ENCODE measurements at places on chromosomes 11 and 22.

- DNase-seq = no peak
Observed at GRCh38 chr11:128519338-128519737, 68.0 kb downstream of the ETS1 start.

- DNase-seq = no peak
Observed at GRCh38 chr11:118102721-118103261, 16.0 kb upstream of the SMIM35 start.

DNA sequence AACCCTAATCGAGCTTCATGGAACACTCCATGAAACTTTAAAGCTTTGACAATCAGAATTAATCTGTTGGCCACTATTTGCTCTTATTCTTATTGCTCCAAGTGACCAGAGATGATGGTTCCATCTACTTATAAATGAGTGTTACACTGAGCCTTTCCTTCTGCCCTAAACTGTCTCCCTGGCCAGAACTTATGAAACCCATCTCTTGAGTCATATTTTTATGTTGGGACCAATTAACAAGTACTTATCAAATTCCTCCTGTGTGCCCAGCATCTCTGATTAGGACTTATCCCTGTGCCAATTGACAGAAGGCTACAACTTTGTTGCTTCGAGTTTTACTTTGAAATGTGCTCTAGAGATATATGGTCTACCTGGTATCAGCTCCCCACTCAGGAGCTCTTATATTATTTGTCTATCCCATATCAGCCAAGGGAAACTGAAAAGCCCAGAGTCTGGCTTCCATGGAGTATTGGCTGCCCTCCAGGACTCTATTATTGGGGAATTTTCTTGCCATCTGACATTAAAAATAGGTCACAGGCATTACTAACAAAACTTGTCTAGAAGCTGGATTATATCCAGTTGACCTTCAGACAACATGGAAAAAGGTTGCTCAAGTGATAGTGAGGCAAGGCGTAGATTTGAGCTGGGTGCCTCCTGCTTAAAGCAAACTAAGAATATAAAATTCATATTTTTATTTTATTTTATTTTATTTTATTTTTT is 8.8 kb downstream of the KREMEN1 start:
- DNase-seq = no peak

DNA sequence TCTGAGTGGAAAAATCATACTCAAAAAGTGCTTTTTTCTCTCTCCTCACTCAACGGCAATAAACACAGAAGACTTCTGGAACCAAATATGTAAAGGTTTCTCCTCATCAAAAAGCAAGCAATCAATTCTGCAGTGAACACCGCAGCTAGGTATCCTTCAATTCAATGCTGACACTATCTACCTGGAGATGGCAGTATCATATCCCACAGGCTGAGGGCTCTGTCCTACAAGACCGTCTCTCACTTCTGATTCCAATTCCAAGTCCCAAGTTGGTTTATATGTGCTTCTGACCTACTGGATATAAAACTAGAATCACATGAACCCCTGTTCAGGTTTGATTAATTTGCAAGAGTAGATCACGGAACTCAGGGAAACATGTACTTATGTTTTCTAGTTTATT is 59.7 kb upstream of the LUZP2 start:
- DNase-seq = no peak

DNA sequence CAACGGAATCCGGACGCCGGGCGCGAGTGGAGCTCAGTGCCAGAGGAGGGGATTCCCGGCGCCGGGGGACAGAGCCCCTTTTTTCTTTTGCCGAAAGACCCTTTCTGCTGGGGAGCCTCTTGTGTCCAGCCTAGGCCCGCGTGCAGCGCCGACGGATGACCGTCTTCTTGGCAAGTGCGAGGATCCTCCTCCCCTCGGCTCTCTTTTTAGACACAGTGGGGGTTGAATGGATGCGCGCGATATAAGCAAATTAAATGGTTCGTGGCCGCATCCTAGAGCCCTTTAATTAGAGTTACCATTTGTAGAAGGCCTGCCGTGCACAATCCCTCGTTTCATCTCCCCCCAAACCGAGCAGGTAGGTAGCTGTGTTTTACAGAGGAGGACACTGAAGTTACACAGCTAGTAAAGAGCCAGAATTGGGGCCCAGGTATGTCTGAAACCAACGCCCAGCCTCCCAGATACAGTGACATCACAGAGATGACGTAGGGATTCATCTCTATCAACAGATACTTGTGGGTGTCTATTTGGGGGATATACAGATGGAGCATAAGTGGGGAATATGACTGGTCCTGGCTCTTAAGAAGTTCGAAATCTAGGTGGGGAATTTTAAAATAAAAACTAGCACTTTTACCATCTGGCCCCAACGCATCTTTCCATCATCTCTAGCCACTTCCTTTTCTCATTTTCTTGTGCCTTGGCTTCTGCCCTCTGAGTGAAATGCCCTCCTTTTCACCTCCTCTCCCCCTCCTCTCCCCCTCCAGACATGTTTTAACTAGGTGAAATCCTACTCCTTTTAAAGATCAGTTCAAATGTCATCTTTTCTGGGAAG is 875 bp downstream of the TCP11L1 start:
- no peak for DNase-seq

GRCh38 chr22:41181349-41182241 is 23.5 kb upstream of the L3MBTL2 start:
- no peak for DNase-seq

GRCh38 chr11:27309046-27309445 is 54.0 kb downstream of the CCDC34 start:
- DNase-seq = no peak

DNA sequence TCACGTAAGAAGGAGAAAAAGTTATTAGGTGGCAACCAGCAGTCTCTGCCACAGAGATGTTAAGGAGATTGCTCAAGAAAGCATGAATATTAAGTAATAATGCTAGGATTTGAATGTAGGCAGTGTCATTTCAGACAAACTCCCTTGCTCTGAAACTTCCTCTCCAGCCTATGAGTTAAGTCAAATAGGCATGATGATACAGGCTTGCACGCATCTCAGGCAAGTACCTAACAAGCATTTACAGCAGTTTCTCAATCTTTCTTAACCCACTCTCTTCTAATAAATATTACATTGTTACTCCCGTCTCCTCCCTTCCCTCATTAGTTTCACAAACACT is 72.7 kb downstream of the RAB38 start:
- DNase-seq = no peak

DNA sequence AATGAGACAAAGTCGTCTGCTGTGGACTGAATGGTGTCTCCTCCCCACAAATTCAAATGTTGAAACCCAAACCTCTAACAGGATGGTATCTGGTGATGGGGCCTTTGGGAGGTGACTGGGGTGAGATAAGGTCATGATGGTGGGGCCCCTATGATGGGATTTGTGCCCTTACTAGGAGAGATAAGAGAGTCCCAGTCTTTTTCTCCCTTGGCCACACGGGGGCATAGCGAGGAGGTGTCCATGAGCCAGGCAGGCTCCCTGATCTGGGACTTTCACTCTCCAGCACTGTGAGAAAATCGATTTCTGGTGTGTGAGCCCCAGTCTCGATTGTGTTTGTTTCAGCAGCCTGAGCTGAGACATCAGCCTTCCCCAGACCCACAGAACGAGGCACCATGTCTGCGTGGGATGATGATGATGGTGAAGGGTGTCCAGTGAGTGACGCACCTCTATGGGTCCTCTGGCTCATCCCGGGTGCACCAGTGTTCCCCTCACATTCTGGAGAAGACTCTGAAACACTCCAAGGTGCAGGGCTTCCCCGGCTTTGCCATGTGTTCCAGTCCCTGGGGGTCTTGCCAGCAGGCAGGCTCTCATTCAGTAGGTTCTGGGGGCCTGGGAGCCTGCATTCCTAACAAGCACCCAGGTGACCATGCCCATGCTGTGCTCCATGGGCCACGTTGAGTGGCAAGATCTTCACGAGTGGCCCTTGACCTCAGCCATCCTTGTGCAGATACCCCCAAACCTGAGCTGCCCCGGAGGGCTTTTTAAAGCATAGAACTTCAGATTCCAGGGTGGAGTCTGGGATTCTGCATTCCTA is 363.0 kb downstream of the CTTN start:
- no peak for DNase-seq

GRCh38 chr22:42317008-42317407 is 46.6 kb upstream of the TCF20 start:
- no peak for DNase-seq

GRCh38 chr11:66388780-66389386 is 17.3 kb upstream of the SLC29A2 start:
- DNase-seq = peak; percentile 3

DNA sequence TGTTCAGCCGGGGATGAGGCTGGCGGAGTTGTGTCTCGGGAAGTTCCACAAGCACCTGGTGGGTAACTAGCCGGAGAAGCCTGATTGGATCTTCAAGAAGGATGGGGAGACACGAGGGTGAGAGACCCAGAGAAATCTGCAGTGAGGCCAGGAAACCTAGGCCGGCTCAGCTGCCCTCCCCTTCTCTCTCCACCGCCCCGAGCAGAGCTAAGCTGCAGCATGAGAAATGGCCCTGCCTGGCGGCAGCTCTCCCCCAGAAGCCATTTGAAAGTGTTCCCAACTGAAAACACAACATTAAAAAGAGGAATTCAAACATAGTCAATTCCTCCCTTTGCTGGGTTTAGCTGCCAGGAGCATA is 77.8 kb upstream of the SHISAL1 start:
- no peak for DNase-seq

GRCh38 chr11:128732471-128733277 is 38.8 kb downstream of the FLI1 start:
- no peak for DNase-seq

DNA sequence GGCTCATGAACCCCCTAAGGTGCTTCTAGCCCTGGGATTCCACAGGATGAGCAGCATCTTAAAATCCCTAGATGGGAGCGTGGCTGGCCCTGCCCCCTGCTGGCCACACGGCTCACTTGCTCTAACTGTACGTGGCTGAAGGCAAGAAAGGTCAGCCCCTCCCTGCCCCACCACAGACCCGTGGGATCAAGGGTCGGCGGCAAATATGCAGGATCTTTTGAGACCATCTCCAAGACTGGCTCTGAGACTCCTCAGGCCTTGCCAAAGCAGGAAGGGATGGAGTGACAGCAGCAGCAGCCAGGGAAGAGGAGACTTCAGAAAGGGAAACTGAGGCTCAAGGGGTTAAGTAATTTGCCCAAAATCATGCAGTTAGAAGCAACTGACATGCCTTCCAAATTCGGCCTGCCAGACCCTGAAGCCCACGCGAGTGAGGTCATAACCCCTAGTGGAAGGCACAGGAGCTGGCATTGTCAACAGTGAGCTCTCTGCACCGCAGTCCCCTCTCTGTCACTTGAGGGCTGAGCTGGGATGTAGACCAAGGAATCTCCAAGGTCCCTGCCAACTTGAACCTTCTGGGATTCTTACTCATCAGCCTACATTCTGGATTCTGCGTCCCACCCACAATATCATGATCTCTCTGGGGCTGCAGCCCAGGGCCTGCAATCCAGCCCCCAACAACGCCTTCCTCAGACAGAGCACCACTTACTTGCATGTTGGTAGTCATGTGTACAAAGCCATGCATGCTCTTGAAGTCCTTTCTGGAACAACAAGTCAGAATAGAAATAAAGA is 31.4 kb downstream of the CREB3L1 start:
- DNase-seq = no peak

DNA sequence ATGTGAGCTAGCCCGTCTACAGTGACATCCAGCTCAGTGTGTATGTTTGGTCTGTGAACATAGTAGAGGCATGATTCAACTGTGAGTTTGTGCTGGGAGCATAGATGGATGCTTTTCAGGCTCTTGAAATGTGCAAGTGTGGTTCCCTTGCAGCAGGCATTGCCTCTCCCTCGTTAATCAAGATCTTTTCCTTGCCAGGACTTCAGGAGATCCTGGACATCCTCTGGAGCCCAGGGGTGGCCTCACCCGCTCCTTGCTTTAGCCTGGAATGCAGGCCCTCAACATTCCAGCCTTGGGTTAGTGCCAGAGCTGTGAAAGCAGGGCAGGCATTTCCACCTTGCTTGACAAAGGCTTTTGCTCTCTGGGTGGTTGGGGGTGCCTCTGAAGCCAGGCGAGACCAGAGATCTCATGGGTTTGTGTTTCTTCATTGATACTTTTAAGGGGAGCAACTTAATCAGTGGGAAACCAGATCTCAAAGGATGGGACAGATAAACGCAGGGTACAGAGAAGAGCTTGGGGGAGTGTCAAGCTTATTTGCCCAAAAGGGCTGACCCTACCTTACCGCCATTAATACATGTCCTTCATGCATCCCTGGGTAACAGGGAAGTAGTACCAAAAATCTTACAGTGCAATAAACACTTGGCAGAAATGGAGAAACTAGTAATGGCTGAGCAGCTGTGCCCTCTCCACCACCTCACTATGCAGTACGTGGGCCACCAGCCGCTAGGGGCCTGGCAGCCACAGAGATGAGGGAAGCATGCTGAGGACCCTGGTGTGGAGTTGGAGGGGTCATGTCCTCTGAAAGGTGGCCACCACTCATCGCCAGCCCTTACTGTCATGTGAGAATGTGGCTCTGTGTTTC is 72.1 kb downstream of the PTPRJ start:
- DNase-seq = no peak

DNA sequence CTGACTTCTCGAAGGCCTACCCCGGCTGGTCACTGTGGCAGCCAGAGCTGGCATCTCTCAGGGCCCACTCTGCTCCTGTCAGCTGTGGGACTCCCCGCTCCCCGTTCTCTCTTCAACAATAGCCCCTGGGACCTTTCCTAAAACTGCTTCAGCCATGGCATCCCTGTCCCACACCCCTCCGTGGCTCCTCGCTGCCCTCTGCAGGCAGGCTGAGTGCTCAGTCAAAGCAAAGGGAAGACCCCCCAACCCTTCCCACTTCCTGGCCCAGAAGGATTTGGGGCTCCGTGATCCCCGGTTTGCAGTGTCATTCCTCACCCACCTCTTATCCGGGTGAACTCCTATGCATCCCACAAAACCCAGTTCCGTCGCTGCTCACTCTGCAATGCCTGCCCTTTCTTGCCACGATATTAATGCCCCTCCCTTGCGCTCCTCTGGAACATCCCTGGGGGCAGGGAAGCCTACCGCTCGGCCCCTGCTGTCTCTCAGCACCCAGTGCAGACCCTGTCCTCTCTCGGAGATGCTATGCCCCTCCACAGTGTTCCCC is 1.6 kb upstream of the TH start:
- DNase-seq = no peak

GRCh38 chr22:47033648-47034000 is 271.2 kb downstream of the TBC1D22A start:
- DNase-seq = no peak

DNA sequence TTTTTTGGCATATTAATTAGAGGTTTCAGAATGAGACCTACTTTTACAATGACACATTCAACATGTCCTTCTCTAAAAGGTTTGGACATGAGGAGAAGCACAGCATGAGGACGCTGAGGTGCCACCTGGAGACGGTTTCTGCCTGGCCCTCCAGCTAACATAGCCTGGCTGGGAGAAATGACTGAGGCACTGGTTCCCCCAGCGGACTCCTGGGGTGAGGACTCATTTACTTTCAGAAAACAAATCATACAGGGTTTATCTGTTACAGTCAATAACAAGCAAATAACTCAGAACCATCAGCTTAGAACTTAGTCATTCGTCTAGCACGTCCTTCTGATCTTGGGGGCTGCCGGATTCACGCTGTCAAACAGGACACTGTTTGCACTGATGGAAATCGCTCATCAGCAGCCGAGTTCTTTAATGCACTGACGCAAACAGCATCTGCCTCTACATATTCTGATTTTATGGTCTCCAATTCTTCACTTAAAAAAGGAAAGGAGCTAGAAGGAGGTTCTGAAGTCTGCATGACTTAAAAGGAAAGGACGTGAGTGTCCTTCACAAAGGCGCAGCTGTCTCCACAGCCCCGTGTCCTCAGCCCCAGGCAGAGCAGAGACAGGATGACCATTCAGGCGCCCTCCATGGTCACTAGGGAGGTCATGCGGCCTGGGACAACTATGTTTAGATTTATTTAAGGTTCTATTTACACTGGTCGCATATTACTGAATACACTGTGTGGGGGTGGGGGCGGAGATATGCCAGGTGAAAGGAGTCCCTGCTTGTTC is 44.2 kb downstream of the CERK start:
- DNase-seq = no peak

All from NCI-H2081 treated with DMSO at 0.1 percent for 48 hours (cell line).